SK-MEL-5 (cell line): ENCODE measurements at places on chromosomes 2 and 18. TPM values are rescaled to one million over a fixed set of nuclear protein-coding genes. Genes with fewer than 3 reads are reported as not detected.

DNA sequence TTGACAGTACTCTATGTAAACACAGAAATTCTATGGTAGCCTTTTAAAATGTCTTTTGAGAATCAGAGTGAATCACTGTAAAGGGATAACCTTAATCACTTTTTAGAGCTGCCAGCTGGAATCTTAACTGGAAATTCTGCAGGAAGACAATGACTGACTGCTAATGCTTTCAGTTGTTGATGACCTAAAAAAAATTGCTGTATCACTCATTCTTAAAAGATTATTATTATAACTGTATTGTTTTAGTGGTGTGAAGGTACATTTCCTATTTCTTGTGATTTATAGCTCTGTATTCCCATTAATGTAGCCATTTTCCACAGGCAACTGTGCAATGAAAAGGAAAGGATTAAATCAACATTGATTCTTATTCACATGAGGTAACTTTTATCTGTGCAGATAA lies 260.5 kb downstream of the CALCRL start:
- no peak for DNase-seq

DNA sequence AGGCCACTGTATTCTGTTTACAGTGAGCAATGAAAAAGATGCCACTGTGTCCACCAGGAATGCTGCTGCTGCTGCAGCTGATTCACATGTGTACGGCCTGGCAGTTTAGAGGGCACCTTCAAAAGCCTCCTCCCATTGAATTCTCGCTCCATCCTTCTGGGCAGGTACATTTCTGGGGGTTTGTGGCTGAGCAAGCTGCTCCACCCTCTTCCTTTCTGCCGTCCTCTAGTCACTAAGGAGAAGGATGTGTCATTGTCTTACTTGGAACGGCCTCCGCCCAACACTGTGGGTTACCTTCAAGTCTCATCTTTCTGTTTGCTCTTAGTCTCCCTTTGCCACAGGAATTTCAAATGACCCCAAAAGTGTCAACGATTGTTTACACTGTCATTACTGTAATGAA lies 182.0 kb downstream of the ZBTB7C start:
- DNase-seq = peak; percentile 4

DNA sequence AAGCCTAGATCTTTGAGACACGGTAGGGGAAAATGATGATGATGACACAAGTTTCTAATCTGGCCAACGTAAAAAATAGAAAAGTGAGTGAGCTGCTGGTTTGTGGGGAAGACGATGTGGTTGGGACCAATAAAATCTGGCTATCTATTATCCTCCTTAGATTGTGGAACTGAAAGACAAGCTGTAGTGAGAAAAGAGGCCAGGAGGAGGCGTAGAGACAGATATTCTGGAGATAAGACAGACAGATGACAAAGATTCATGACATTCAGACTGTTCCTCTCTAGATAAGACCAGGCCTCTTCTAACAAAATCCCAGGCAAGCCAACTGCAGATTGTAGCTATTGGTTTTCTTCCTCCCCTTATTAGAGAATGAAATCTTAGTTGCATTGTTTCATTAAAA lies 376.3 kb upstream of the UBE2E3 start:
- DNase-seq = peak; percentile 69

GRCh38 chr2:211835695-211836094 lies 702.9 kb downstream of the ERBB4 start:
- DNase-seq = no peak

- peak; percentile 15 for DNase-seq
Observed at GRCh38 chr2:88692187-88692586, 714 bp downstream of the RPIA start.

- DNase-seq = no peak
Observed at GRCh38 chr2:107740300-107740699, 86.4 kb upstream of the RGPD4 start.

GRCh38 chr18:56388571-56388970 lies 249.8 kb downstream of the TXNL1 start:
- DNase-seq = no peak

- DNase-seq = no peak
Observed at GRCh38 chr2:66885775-66886383, 451.0 kb downstream of the MEIS1 start.

Gene ESPNL
- 0.19 and 0.29 TPM in 2 replicates for total RNA-seq

Gene DAPL1
- 0.69 and 1.9 TPM in 2 replicates for total RNA-seq

DNA sequence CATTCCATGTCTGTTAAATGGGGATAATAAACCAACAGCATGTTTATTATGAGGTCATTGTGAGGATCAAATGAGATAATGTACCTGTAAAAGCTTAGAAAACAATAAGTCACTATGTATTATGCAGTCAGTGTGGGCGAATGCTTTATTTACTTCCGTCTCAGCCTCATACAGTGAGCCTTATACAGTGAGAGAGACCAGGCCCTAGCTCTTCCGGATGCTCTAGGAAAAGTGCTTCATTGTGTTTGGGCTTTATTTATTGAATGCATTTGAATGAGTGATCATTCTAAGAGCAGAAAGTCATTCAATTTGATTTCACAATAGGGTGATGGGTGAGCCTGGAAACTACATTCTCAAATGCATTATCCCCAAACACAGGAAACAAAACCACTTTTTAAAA lies 603.9 kb upstream of the FANCL start:
- peak; percentile 89 for DNase-seq

GRCh38 chr2:46014911-46015654 lies 282.1 kb upstream of the EPAS1 start:
- DNase-seq = peak; percentile 66

GRCh38 chr2:88754585-88755320 lies 63.3 kb downstream of the RPIA start:
- no peak for DNase-seq

GRCh38 chr2:20425884-20426283 lies 21.0 kb upstream of the RHOB start:
- DNase-seq = no peak

DNA sequence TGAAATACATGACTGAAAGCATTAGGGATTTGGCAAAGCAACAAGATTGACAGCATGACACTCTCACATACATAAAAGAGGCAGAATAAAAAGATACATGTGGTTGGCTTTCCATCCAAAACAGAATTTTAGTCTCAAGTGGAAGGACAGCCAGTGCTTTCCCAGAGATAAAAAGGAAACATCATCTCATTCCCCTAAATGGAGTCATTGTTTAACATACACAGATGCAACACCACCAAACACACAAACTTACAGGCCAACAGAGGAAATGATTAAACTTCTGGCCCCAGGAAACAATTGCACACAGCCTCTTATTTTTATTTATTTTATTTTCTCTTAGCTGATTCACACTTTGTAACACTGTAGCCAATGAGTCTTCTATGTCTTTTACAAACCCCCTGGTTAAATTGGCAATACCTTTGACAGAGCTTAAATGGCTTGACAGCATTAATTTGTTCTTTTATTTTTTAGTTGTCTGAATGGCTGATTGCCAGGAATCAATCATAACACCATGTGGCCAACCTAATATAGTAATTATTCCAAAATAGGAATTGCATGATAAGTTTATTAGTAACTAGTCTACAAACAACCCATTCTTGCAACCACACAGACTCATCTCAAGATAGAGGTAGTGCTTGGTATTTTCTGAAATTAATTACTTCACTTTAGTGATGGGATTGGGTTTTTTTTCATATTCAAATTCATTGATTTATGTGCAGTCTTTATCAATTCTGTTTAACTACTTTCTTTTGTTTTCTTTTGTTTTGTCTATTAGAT lies 190.5 kb downstream of the RND3 start:
- DNase-seq = peak; percentile 80

Gene MYO5B
- total RNA-seq = 0.48 and 0.66 TPM in 2 replicates

Gene USP40
- 36.9 and 38.3 TPM in 2 replicates for total RNA-seq

DNA sequence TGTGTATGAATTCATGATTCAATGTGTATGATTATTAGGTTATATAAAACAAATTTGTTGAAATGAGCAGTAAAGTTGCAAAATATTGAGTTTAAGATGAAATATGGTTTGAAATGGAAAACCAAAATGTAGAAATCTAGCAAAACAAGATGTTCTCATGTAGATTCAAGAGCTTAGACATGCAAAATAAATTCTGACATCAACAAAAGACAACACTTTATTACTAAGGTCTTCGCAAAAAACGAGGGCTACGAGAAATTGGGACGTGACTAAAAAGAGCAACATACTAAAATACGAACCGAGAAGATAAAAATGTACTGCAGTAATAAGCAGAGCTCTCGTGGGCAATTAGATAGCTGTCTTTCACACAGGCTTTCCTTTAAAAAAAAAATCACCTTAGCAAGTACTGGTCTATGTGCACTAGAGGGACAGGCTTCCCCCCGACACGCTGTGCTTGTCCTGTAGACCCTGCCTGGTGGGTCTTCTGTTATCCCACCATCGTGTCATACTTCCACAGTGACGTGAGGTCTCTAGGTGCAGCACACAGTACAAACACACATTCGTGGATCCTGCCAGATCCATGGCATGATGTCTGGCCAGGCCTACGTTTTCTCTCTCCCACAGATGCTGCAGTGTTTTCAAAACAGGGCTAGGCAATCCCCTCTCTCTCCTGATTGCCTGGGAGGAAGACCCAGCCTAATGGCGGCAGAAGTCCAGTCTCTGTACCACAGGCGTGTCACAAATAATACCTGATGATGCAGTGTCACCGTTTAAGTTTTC lies 240.8 kb downstream of the TCF4 start:
- DNase-seq = no peak

- DNase-seq = no peak
Observed at GRCh38 chr2:24022975-24023575, 13.2 kb downstream of the MFSD2B start.

GRCh38 chr2:95122197-95122551 lies 566 bp upstream of the MRPS5 start:
- no peak for DNase-seq

GRCh38 chr2:183919167-183919566 lies 679.2 kb upstream of the ZNF804A start:
- DNase-seq = no peak

Gene GAL3ST2
- total RNA-seq = not detected in 2 replicates

GRCh38 chr2:178858896-178859625 lies 51.8 kb upstream of the TTN start:
- DNase-seq = no peak

- no peak for DNase-seq
Observed at GRCh38 chr18:34493566-34494358, 216.3 kb upstream of the DTNA start.

Gene ARHGEF4
- total RNA-seq = 2.9 and 4.0 TPM in 2 replicates

Gene REG3A
- total RNA-seq = not detected in 2 replicates

DNA sequence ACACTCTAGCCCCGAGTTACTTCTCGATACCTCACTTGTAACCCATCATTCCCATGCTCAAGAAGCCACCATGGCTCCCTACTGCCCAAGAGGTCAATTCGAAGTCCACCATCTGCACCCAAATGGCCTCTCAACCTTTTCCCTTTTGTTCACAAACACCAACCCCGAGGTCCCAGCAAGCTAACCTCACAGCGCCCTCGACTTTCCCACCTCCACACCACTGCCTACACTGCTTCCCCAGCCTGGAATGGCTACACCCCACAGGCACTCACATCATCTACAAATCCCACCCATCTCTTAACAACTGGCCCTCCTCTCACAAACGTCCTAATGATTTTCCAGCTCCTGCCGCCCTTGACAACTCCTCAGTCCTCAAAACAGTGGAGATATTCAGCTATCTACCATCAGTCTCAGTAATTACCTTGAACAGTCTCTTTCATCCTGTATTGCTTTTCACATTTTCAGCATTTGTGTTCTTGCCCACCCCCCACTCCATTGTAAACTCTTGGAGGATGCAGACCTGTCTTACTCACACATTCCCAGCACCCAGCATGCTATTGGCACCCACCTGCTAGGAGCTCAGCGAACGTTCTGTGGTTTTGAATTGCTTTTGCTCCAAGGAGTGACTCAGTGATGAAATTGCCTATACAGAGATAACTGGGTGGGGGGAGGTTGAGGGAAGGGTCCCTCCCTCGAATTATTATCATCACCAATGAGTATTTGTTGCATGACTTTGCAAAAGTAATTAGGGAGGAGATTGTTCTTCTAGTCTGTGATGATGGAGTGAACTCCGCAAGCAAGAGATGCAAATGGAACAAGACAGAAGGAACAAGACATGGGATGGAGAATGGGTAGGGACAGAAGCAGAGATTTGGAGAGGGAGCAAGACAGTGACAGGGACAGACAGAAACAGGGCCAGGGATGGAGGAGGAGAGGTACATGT lies 106.8 kb downstream of the CYP26B1 start:
- DNase-seq = no peak

DNA sequence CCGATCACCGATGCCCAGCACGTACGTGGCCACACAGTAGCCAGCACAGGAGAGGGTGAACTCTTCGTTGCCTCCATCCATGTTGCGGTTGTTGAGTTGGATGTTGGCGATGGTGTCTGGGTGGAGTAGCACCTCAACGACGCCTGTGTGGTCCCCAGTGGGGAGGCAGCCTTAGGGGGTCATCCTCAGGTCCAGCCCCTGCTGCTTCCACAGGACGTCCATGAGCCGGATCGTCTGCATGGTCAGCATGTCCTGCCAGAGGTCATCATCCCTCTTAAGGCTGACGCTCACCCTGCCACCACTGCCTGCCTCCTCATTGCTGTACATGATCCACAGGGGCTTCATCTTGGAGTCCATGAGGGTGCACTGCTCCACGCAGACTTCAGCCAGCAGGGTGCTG lies 369.3 kb downstream of the CMPK2 start:
- no peak for DNase-seq

DNA sequence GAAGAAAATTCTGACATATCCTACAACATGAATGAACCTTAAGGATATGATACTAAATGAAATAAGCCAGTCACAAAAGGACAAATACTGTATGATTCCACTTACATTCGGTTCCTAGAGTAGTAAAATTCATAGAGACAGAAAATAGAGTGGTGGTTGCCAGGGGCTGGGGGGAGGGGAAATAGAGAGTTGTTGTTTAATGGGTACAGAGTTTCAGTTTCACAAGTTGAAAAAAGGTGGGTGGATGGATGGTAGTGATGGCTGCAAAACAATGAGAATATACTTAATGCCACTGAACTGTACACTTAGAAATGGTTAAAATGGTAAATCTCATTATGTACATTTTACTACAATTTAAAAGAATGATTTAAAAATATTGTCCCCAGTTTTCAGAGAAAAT lies 53.3 kb upstream of the NFU1 start:
- DNase-seq = no peak

Gene MBD1
- 37.0 and 38.2 TPM in 2 replicates for total RNA-seq

Gene UPP2
- total RNA-seq = not detected in 2 replicates

Gene FOXI3
- 0.64 and 0.66 TPM in 2 replicates for total RNA-seq
